ENCODE measurements at places on chromosomes 6 and 20.

DNA sequence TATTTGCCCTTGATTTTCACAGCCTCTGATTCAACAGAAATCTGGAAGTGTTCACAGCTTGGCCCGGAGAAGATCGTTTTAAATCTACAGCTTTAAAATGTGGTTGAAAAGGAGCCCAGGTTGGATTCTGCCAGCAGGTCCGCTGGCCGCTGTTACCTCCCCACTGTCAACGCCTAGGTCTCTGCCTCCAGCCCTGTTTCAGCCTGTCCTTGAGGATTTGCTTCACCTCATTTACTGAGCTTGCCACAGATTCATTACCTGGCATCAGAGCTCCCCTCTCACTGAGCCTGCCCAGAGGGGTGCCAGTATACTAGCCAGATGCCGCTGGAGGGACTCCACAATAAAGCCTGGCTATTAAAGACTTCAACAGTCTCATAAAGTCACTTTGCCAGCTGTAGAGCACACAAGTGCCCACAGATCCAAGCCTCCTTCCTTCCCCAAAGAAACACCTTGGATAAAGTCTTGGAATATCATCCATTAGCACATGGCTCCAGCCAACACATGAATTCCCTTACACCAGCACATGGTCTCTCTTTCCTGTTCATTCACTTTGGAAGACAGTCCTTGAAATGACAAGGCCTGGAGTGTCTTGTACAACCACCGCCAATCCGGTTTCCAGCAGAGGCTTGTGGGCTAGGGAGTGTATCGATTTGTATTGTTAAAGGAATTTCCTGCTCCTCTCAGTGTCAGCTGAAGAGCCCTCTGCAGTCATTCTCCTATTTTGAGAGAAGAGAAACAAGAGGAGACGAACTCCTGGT, 9.5 kb upstream of the NR2E1 start:
- no peak for DNase-seq

DNA sequence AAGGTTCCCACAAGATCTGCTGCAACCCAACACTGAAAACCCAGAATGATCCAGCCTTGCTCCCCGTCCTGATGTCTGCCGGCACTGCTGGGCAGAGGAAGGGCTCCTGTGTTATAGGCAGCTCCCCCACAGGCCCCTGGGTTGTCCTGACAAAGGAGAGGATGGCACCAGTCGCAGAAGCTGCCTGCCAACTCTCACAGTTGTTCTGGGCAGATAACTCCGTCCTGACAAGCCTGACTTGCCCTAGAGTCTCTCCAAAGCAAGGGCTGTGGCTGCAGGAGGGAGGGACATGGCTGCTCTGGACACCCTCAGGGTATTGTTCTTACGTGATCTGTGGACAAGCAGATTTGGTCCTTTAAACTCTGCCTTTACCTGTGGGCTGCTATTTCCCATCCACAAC, 243.8 kb downstream of the CDH26 start:
- DNase-seq, result peak; percentile 37

- DNase-seq, result no peak
These were observed 2.6 kb downstream of the SAMD5 start for GRCh38 chr6:147510929-147511590.

GRCh38 chr6:169841251-169841650, 89.8 kb downstream of the ERMARD start:
- DNase-seq, result no peak

DNA sequence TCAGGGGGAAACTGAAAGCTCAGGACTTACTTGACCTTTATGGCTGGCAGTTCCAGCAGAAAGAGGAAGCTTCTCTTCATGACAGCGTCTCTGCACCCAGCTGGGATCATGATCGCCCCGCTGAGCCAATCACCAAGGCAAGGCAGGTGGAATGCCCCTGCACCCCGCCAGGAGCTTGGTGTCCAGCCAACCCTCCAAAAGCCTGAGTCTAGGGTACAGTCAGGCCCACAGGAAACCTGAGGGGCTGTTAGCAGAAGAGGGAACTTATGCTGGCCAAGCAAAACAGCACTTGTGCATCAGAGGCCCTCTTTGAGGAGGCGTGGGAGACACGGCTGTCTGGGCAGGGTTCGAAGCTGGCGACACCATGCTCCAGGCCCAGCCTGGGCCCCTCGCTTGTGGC, 188.3 kb upstream of the GMDS start:
- no peak for DNase-seq

GRCh38 chr20:51607170-51607569, 64.7 kb upstream of the NFATC2 start:
- DNase-seq, result no peak

DNA sequence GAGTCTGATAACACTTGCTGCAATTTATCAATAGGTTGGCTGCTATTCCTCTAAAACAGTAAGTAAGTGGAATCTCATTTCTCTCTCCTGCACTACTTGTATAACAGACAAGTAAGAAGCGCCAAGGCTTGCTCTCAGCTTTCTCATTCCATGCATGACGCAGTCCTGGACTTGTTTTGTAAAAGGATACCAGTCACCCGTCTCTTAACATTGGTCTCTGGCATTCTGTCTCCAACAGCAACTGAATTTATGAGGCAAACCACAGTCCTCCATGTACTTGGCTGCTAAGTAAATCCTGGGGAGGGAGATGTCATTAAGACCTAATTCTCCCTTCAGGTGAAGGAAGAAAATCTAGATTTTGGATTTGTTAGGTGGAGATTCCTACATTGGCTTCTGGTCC, 115.4 kb downstream of the OPN5 start:
- peak; percentile 8 for DNase-seq

GRCh38 chr20:61875221-61875885, 190.3 kb downstream of the TAF4 start:
- no peak for DNase-seq

DNA sequence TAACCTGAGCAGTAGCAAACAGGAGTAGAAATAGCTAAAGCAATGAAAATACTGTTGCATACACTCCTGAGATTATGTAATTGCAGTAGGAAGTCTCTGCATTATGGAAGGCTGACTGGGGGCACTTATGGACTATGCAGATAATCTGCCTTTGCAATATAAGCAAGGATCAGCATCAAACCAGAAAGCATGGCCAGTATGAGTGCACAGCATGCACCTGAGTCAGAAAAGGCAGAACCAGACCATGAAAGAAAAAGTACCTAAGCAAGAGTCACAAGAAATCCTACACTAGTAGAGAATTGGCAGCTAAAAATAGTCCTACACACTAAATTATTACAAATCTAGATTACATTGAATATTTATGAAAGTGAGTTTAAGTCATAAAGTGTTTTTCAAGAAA, 164.3 kb downstream of the KIF6 start:
- DNase-seq, result no peak

GRCh38 chr6:15417811-15418210, 171.9 kb downstream of the JARID2 start:
- no peak for DNase-seq

- no peak for DNase-seq
These were observed 156.8 kb upstream of the RALGAPA2 start for GRCh38 chr20:20869161-20869775.

DNA sequence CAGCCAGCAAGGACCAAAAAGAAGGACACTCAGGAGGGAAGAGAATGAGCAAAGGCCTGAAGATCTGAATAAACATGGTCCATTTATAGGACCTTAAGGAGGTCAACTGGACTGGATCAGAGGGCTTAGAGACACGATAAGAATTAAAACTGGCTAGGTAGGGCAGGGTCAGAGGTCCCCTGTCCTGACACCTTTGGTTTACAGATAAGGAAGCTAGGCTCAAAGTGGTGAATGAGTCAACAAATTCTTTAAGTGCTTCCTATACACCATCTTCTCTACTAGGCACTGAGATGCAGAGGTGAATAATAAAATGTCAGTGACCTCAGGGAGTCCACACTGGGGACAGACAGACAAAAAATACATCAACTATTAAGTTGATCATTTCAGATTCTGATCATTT, 70.3 kb downstream of the HIVEP2 start:
- no peak for DNase-seq

DNA sequence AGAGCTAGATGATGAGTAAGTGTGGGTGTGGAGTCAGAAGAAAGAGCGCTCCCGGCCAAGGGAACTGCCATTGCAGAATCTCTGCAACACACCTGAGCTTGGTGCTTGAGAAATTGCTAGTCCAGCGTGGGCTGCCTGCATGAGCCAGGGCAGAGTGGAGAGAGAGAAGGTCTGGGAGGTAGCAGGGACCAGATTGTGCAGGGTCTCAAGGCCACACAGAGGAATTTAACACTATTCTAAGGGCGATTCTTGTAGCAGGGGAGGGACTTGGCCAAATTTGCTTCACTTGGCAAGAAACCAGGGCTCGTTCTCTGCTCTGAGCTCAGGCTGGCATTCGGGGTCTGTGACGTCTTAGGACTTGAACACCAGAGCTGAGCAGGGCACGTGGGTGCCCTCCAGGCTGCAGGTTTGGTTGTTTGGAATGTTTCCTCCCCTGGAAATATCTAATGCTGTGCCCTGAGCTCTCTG, 53.5 kb downstream of the BCAS4 start:
- DNase-seq, result peak; percentile 59

DNA sequence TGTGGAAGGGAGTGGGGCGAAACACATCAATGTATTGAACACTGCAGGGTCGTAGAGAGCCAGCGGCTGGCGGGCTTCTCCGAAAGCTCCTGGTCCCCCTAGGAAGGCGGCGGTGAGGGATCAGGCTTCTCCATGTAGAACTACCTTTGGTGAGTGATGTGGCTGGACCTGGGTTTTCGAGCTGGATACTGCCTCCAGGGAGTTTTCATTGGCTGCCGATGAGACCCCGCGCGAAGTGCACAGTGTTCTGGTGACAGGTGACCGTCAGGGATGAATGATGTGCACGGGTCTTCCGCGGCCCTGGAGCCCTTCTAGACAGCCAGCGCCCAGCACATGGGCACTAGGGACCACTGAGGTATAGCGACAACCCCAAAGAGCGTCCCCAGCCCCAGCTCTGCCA, 16.4 kb downstream of the ABT1 start:
- no peak for DNase-seq

DNA sequence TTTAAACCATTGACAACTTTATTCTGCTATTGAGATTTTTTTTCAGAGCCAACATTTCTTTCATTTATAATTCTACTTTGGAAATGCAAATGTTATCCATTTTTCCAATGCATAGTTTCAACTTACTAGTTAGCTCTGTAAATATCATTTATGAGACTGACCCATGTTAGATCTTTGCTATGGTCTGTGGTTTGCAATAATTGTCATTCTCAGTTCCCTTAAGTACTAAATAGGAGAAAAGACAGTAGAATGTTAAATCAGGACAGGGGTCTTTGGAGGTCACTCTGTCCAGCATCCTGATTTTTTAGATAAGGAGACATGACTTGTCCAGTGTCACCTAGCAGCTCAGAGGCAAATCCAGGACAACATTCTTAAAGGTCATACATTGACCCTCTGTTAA, 522.2 kb upstream of the FLRT3 start:
- no peak for DNase-seq

GRCh38 chr6:79719248-79719960, 88.3 kb downstream of the SH3BGRL2 start:
- peak; percentile 12 for DNase-seq

- DNase-seq, result no peak
These were observed 302.4 kb upstream of the POU3F2 start for GRCh38 chr6:98532004-98532403.

GRCh38 chr20:24637087-24637486, 167.7 kb downstream of the SYNDIG1 start:
- DNase-seq, result no peak

DNA sequence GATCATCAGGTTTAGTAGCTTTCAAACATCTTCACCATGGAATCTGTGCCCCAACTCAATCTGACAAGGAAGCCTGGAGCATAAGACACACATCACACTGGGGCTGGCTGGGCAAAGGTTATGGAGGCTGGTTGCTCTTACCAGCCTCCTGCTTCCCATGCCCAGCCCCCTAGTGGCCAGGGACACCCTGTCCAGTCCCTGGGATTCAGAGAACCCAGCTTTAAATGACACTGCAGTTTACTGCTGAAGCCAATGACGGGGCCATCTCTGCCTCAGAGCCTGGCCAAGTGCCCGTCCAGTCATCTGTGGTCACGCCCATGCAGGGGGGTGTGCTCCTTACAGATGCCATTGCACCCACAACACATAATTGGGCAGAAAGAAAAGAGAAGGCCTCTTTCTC, 272.9 kb downstream of the SMOC2 start:
- no peak for DNase-seq

- DNase-seq, result no peak
These were observed 371.7 kb upstream of the MMS22L start for GRCh38 chr6:97654674-97655073.

- DNase-seq, result no peak
These were observed 1.7 kb downstream of the AFDN start for GRCh38 chr6:167828325-167828956.

- DNase-seq, result no peak
These were observed 580.4 kb upstream of the PTCHD4 start for GRCh38 chr6:48691420-48691819.

GRCh38 chr6:169858935-169859351, 107.5 kb downstream of the ERMARD start:
- DNase-seq, result no peak

- no peak for DNase-seq
These were observed 288.8 kb downstream of the CDC5L start for GRCh38 chr6:44676246-44676790.

- no peak for DNase-seq
These were observed 35.8 kb upstream of the RNF217 start for GRCh38 chr6:124926435-124926834.

DNA sequence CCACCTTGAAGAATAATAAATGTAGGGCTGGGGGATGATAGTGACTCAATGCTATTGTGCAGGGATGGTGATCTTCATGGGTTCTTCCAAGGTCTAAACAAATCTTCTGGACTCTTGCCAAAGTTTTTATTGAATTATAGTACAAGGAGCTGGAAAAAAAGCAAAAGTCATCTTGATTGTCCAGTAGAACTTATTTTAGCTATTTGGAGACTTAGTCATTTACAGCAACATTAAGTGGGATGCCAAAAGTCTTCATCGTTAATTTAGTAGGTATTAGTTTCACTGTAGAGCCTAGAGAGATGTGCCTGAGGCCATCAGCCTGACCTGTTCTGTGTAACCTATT, 212.9 kb upstream of the TBX18 start:
- DNase-seq, result no peak

GRCh38 chr20:54844346-54844745, 369.0 kb downstream of the DOK5 start:
- no peak for DNase-seq

DNA sequence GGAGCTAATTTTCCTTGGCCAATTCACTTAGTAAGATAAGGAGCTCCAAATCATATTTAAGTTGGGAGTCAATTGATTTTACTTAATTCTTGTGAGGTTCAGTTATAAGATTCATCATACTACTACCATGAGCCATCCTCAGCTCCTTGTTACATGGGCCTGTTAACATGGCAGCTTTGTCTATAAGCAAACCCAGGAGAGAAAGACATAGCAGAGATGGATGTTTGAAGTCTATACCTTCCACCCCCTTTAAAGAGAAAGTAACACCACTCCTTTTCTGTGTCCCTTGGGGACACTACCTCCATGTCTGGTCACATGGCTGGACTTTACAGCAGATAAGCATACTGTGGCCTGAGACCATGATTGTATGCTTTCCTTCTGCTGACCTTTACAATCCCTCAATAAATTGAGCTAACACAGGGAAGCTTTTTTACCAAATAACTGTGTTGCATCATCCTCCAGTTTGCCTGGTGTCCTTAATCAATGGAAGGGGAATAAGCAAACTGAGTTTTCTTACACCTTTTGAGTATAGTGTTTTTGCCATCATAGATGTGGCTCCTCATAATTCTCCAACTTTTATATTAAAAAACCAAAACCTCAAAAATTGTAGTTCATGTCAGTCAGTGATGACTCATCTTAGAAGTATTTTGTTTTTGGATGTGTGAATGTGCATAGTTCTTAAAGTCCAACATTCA, 9.8 kb upstream of the ZNFX1 start:
- DNase-seq, result no peak
